Bronchial epithelial cell (primary cell): ENCODE measurements at places on chromosomes 2 and 18.

DNA sequence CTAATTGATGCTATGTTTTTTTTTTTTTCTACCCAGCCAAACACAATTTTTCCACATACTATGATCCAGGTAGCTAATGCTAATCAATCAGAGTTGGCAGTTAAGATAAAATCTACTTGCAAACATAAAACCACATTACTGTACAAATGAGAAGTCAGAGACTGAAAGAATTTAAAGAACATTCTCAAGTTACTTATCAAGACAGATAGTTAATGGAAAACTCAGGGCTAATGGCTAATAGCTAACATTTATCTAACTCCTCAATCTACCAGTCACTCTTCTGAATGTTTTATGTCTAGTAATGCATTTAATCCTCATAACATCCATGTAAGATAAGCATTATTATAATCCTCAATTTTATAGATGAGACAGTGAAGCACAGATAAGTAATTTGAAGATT is 537.6 kb upstream of the SETBP1 start:
- DNase-seq, result no peak

GRCh38 chr2:31411771-31412170 is 2.8 kb downstream of the XDH start:
- peak; percentile 74 for DNase-seq

DNA sequence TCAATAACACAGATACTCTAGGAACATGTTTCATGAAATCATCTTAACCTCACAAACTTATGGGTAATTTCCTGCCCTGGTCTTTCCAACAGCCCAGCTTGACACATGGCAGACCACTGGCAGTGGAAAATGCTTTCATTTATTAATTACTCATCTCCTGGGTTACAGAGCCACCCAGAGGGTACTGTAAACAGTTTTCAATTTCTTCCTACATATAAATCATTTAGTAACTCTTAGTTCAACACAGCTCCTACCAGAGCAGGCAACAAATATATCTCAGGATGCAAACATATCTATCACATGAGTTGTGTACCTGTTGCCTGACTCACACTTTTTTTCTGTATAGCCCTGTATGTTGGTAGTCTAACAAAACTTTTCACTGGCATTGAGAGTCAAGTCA is 99.2 kb upstream of the VRK2 start:
- no peak for DNase-seq

DNA sequence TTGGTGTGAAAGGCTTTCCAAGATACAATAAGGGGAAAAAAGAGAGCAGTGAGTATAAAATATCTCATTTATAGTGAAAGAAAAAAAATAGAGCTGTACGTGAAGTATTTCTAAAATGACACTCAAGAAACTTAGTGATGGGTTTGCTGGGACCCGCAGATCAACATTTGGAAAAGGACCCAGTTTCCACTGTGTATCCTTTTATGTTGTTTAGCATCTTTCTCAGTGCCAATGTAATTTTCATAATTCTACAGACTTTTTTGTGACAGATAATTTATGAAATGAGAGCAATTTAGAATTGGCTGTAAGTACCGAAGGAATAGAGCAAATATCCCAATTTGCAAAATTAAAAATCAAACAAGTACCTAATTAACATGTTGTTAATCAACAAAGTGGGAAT is 116.9 kb downstream of the SH3BP4 start:
- DNase-seq, result no peak

GRCh38 chr2:4130651-4131050 is 427.3 kb downstream of the DCDC2C start:
- no peak for DNase-seq
